Cortex of kidney (tissue), 1 donor: ENCODE measurements at places on chromosomes 7 and 10.

DNA sequence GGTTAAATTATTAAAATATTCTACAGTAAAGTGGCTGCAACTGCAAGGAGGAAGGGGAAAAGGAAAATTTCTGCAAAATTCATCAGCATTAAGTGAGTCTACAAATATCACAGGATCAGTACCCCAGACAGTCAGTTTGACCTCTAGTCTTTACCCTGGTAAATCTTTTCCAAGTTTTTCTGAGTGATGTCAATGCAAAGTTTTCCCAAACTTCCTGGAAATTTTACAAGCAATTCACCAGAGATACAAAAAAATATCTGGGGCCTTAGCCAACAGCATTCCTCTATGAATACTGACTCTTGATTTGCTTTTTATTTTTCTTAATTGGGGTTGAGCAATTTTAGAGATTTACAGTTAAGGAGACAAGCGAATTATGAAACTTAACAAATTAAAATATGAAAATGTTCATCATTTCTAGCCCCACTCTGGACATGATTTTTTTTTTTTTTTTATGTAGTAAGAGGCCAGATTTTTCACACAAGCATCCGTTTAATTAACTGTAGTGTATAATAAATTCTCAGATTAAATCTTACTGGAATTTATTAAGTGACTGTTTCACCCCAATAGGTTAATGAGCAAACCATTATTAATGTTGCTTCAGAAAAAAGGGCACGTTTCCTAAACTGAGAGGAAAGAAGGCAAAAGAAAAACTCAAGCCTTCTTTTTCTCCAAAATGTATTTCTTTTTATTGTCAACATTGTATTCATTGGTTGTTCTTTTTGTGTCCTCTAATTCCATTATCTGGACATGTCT lies 539.5 kb upstream of the FZD8 start:
- no peak for DNase-seq

- DNase-seq, result no peak
Observed at GRCh38 chr7:108613949-108614381, 44.3 kb downstream of the DNAJB9 start.

DNA sequence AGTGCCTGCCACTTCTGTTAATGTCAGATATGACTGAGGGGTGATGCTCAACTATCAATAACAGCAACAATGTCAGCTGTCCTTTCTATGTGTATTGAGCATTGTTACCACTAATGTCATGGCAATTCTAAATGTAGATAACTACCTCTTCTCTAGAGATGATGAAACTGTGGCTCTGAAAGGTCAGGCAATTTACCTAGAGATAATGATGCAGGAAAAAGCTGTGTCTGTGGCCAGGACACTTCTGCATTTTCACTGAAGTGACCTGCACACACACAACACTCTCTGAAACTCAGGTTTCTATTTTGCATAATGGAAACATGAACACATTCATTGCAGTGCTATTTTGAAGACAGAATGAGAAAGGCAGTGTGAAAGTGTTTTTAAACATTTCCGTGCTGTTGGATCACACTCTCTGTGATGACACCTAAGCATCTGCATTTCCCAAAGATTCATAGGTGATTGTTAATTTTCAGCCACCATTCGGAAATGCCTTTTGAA lies 148.2 kb downstream of the KCND2 start:
- no peak for DNase-seq

DNA sequence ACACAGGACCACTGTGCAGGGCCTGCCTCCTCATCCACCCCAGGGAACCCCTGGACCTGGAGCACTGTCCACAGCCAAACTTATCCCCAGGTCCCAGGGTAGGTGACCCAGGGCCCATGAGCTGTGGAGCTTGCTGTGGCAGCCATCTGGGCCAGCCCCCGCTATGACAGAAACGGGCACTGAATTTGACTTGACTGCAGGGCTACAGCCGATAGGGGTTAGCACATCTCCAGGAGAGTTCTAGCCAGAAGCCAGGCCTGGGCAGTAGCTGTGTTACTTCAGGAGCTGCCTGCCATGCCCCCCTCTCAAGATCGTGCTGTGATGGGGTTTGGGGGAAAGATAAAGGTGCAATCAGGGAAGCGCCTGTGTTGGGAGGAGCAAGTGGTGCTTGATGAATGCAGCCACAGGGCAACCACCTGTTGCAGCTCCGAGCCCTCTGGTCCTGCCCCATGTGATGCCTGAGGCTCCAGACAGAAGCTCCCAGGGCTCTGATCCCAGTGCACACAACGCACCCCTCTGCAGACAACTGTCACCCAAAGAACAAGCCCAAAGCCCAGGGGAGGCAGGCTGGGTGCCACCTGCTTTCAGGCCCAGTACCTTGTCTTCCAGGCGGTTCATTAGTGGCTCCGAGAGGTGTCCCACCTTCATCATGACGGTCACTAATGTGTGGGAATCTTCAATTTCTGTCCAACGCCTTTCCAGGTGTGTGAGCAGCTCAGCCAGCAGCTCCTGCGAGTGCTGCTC lies 6.5 kb downstream of the TBRG4 start:
- no peak for DNase-seq

GRCh38 chr10:127911867-127912257 lies 5.0 kb downstream of the PTPRE start:
- DNase-seq, result no peak

DNA sequence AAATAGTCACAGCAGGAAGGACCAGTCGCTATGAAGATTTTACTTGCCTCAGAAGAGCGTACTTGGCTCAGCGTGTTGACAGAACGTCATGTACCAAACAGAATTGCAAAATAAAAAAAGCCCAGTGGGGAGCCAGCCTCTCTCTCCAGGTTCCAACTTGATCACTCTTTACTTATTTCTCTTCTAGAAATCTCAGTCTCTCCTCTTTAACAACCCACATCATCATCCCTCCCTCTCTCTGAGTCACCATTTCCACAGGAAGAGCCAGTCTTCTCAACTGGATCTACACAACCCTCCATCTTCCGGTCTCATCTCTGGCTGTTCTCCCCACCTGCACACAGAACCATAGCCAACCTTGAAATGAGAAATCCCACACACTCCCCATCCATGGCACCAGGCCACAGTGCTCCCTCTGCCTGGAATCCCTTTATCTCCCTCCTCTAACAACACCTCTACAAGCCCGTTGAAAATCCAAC lies 718.3 kb downstream of the GRID1 start:
- no peak for DNase-seq

DNA sequence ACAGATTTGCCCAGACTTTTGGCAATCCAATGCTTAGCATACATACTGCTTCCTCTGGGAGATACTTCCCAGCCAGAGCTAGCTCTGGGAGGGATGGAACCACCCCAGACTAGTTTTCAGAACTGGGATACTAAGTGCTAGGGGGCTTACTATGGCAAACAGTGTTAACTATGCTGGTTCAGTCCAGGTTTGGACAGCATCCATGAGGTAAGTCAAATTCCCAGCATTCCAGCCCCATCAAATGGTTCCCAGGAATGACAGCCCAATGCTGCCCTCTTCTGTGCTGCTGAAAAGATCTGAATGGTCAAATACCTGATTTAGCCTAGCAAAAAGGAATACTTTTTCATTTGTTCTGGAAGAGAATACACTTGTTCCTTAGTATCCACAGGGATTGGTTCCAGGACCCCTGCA lies 141.7 kb upstream of the CCDC6 start:
- no peak for DNase-seq

- DNase-seq, result no peak
Observed at GRCh38 chr10:104546756-104547155, 94.3 kb upstream of the SORCS3 start.

- no peak for DNase-seq
Observed at GRCh38 chr7:153432063-153432462, 620.1 kb upstream of the DPP6 start.

DNA sequence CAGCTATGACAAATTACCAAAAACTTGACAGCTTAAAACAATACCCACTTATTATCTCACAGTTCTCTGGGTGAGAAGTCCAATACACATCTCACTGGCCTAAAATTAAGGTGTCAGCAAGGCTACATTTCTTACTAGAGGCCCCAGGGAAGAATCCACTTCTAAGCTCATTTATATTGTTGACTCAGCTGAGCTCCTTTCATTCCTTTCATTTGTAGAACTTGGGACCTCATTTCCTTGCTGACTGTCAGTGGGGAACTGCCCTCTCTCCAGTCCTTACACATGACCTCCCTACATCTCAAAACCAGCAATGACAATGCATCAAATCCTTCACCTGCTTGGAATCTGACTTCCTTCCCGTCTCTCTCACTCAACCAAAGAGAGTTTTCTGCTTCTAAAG lies 240.3 kb downstream of the IPMK start:
- no peak for DNase-seq
